Naive thymus-derived CD4-positive, alpha-beta T cell (primary cell): ENCODE measurements at places on chromosomes 5 and 9. TPM values are rescaled to one million over a fixed set of nuclear protein-coding genes. Genes with fewer than 3 reads are reported as not detected.

Gene IL33
- total RNA-seq = not detected in 2 replicates

DNA sequence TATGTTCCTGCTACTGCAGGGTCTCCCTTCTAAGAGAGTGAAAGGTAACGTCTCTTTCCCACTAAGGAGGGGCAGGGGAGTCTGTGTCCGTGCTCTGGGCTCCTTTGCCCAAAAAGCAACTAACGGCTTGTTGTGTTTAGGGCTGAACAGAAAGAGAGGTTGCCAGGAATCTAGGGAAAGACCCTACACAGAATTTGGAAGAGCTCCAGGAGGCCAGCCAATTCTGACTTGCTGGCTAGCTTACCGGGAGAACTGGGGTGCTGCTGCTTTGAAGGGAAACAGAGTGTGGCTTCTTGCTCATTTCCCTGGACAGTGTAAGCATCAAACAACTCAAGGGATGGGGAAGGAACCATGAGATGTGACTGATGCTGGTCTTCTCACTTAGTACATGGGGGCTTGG lies 176.1 kb downstream of the GADD45G start:
- DNase-seq = no peak
- H3K27me3 ChIP-seq = no peaks in the 10 kb centered on the region
- H3K27ac ChIP-seq = no peak overlapping the region
- no peaks in the 10 kb centered on the region for H3K36me3 ChIP-seq
- no peaks in the 10 kb centered on the region for H3K4me1 ChIP-seq
- H3K4me3 ChIP-seq = no peak overlapping the region

DNA sequence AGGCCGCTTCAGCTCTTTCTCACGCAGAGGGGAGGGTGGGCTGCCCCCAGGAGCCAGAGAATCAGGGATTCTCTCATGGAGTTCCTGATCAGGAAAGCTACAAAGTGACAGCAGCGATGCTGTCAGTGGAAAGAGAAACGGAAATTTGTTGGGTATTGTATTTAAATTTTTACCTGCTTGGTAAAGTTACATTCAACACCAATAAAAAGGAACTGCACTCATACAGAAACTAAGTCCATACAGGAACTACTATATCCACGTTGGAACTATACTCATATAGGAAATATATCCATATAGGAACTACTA lies 325.5 kb upstream of the IRX4 start:
- H3K36me3 ChIP-seq = no peaks in the 10 kb centered on the region
- H3K4me3 ChIP-seq = no peak overlapping the region
- DNase-seq = no peak
- no peaks in the 10 kb centered on the region for H3K4me1 ChIP-seq
- H3K27me3 ChIP-seq = peaks cover 4% of the 10 kb centered on the region

DNA sequence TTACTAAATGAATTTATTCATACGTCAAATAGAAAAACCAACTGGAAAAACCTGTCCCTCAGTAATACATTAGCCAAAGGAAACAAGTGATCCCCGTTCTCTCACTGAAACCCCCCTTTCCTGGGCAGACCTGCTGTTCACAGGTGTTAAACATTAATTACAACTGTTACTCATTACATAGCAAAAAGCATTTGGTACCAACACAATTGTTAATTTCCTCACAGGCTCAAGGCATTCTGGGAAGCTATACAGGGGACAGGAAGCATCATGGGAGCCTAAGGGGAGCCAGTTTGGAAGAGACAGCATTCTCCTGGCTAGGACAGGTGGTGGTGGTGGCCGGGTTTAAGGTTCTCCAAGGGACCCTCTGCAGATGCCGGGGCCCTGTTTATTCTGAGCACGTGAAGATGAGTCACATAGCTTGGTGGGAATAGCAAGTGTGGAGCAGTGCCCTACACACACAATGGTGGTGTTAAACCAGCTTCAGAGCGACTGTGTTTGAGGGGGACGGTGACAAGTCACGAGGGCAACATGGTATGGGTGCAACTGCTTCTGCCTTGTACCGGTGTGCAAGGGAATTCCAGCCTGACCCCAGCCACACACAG lies 62.6 kb upstream of the SLC25A51 start:
- no peaks in the 10 kb centered on the region for H3K36me3 ChIP-seq
- no peak overlapping the region for H3K27ac ChIP-seq
- H3K4me3 ChIP-seq = no peak overlapping the region
- no peak for DNase-seq
- H3K4me1 ChIP-seq = no peaks in the 10 kb centered on the region

- DNase-seq = no peak
- H3K4me1 ChIP-seq = no peaks in the 10 kb centered on the region
- H3K4me3 ChIP-seq = no peak overlapping the region
- H3K27ac ChIP-seq = no peak overlapping the region
Observed at GRCh38 chr5:122356855-122357254, 44.8 kb downstream of the SNCAIP start.

DNA sequence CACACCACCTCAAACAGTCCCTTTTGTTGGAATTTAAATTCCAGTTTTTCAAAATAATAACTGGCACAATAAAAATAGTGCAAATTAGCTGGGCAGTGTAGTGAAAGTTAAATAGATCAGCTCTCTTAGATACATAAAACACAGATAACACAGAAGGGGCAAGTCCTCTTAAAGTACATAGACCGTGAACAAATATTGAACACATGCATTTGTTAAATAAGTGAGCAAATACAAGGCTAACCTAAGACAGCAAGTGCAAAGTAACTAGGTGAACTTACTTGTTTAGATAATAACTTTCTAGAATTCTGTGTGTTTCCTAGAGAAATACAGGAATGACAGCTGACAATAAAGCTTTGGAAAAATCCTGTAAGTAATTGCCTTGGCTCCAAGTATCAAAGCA lies 280.1 kb downstream of the DOCK8 start:
- no peaks in the 10 kb centered on the region for H3K4me1 ChIP-seq
- no peaks in the 10 kb centered on the region for H3K36me3 ChIP-seq
- H3K27me3 ChIP-seq = no peaks in the 10 kb centered on the region
- no peak for DNase-seq
